ENCODE measurements at places on chromosomes 5 and 9. TPM values are rescaled to one million over a fixed set of nuclear protein-coding genes. Genes with fewer than 3 reads are reported as not detected.

GRCh38 chr5:176181271-176181855, 56.9 kb upstream of the SIMC1 start:
- no peak overlapping the region for H3K27ac ChIP-seq
- no peaks in the 10 kb centered on the region for H3K36me3 ChIP-seq
- DNase-seq, result no peak
- H3K4me3 ChIP-seq, result no peak overlapping the region

DNA sequence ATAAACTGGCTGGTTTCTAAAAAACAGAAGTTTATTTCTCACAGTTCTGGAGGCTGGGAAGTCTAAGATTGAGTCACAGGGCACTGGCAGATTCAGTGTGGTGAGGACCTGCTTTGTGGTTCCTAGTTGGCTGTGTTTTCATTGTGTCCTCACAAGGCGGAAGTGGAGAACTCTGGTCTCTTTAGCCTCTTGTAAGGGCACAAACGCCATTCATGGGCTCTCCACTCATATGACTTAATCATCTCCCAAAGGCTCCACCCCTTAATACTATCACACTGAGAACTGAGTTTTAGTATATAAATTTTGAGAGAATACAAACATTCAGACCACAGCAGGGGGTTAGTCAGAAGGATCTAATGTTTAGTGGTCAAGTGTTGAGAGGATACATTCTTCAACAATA, 208.2 kb downstream of the SEC61B start:
- H3K36me3 ChIP-seq, result no peaks in the 10 kb centered on the region
- peak overlapping the region; percentile 38 for H3K27ac ChIP-seq
- peak; percentile 86 for DNase-seq
- peaks cover 20% of the 10 kb centered on the region for H3K4me1 ChIP-seq
- H3K4me3 ChIP-seq, result no peak overlapping the region

GPX3 gene
- total RNA-seq, result 126 TPM

RGS7BP gene
- total RNA-seq, result 0.51 TPM

- H3K27ac ChIP-seq, result no peak overlapping the region
- H3K27me3 ChIP-seq, result no peaks in the 10 kb centered on the region
- DNase-seq, result peak; percentile 26
- peaks cover 9% of the 10 kb centered on the region for H3K4me1 ChIP-seq
Measured at GRCh38 chr9:36137392-36138004, 965 bp downstream of the GLIPR2 start.

C5orf58 gene
- total RNA-seq, result not detected

PIP5KL1 gene
- total RNA-seq, result 2.5 TPM

PRLR gene
- 0.33 TPM for total RNA-seq

DNA sequence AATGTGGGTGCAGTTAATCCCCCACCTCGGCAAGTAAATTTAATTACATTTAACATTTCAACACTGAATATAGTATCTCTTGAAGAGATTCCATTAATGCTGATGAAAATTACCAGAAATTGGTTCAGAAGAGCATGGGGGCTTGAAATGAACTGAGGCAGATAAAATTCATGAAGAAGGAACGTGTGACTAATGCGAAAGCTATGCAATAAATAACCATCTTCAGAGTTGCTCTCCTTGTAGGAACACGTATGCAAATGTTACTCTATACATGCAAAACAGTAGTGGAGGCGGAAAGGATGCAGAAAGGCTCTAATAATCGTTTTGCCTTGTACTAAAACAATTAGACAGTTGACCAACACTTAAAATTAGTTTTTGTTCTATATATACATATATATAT, 320.2 kb downstream of the CTNND2 start:
- no peak overlapping the region for H3K4me3 ChIP-seq
- DNase-seq, result peak; percentile 74
- H3K36me3 ChIP-seq, result no peaks in the 10 kb centered on the region
- no peaks in the 10 kb centered on the region for H3K27me3 ChIP-seq
- no peaks in the 10 kb centered on the region for H3K4me1 ChIP-seq
- H3K27ac ChIP-seq, result no peak overlapping the region

DNA sequence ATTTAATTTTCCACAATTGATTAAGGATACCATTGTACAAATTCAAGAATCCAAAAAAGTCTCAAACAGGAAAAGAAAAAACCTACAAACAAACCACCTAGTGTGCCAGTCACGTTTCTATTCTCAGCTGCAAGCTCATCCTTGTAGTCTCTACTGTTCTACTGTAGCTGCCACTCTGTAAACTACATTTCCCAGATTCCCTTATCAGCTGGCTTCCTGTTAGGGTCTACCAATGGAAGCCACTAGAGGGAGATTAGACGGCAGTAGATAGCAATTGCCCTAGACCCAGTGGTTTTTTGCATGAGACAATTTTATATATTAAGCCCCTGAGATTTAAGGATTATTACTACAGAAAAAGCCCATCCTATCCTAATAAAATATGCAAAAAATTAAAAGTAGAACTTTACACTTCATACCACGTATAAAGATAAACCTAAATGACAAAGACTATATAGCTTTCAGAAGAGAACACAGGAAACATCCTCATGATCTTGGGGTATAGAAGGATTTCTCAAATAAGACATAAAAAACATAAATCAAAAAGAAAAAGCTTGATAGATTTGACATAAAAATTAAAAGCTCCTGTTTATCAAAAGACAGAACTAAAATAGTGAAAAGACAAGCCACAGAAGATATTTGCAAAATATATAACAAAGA, 37.4 kb downstream of the P4HA2 start:
- DNase-seq, result peak; percentile 70
- H3K36me3 ChIP-seq, result peaks cover 4% of the 10 kb centered on the region
- no peaks in the 10 kb centered on the region for H3K27me3 ChIP-seq
- H3K4me3 ChIP-seq, result no peak overlapping the region

ZNF366 gene
- not detected for total RNA-seq

DNA sequence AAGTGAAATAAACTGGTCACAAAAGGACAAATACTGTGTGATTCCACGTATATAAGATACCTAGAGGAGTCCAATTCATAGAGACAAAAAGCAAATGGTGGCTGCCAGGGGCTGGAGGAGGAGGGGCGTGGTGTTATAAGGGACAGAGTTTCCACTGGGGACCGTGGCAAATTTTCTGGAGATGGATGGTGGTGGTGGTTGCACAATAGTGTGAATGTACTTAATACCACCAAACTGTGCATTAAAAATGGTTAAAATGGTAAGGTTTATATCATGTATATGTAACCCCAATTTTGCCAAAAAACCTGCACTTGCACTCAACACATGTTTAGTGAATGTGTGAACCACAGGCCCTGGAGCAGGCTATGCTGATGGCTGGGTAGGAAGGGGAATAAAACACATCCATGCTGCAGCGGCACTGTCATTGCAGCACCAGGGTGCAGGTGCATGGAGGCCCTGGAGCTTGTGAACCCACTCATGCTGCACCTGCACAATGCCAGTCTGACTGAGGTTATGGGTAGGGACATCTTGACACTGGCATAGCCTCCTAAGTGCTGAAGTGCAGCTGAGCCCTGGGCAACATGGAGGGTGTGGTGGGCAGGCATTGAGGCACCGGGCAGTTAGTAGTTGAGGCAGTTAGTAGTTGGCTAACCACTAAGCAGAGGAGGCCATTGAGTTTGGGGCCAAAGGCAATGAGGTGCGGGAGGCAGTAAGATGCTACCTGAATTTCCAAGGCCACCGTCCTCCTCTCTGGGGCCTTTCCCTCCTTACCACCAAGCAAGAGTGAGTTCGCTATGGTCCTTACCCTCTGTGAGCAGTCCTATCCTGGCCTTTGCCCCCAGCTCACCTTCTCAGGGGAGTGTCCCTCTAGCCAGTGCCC, 3.5 kb upstream of the PHF2 start:
- H3K27me3 ChIP-seq, result no peaks in the 10 kb centered on the region
- peaks cover 7% of the 10 kb centered on the region for H3K4me1 ChIP-seq
- no peak overlapping the region for H3K27ac ChIP-seq
- no peak overlapping the region for H3K4me3 ChIP-seq

GRCh38 chr5:98106116-98107031, 667.1 kb upstream of the RGMB start:
- no peaks in the 10 kb centered on the region for H3K27me3 ChIP-seq
- H3K4me3 ChIP-seq, result no peak overlapping the region
- peaks cover 17% of the 10 kb centered on the region for H3K4me1 ChIP-seq
- H3K36me3 ChIP-seq, result no peaks in the 10 kb centered on the region
- peak; percentile 87 for DNase-seq

- H3K27me3 ChIP-seq, result no peaks in the 10 kb centered on the region
- DNase-seq, result no peak
- peaks cover 20% of the 10 kb centered on the region for H3K36me3 ChIP-seq
- H3K4me3 ChIP-seq, result no peak overlapping the region
Measured at GRCh38 chr5:1510151-1510561, 13.6 kb downstream of the LPCAT1 start.

DNA sequence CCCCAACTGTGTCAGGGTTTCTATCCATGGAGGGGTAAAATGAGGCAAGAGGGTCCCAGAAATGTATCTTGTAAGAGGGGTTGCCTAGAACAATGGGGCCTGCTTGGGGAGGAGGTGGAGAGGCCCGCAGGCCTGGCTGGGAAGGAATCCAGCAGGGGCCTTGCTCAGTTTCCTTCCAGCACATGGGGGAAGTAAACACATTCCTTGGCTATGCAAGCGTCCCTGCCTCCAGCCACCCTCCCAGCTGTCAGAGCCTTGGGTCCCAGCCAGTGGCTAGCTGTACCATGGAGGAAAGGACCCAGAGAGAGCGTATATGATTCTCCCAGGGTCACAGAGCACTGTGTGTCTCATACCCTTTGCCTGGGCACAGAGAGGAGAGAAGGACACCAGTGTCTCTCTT, 71.1 kb upstream of the IL17B start:
- H3K27me3 ChIP-seq, result no peaks in the 10 kb centered on the region
- H3K27ac ChIP-seq, result peak overlapping the region; percentile 69
- H3K36me3 ChIP-seq, result no peaks in the 10 kb centered on the region
- peaks cover 52% of the 10 kb centered on the region for H3K4me1 ChIP-seq
- no peak overlapping the region for H3K4me3 ChIP-seq

GRCh38 chr9:91809581-91810285, 140.3 kb downstream of the ROR2 start:
- H3K27ac ChIP-seq, result no peak overlapping the region
- H3K36me3 ChIP-seq, result no peaks in the 10 kb centered on the region
- no peaks in the 10 kb centered on the region for H3K27me3 ChIP-seq
- no peak overlapping the region for H3K4me3 ChIP-seq

DNA sequence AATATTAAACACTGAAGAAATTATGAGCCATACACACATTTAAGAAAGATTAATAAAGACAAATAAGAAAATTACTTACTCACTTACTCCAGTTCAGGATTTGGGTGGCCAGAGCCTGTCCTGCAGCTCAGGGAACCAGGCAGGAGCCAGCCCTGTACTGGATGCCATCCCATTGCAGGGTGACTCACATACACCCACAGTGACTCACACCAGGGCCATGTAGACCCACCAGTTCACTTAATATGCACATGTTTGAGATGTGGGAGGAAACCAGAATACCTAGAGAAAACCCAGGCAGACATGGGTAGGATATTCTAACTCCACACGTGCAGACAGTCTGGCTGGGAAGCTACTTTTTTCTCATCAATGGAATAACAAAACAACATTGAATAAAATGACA, 49.6 kb upstream of the ADRB2 start:
- no peaks in the 10 kb centered on the region for H3K27me3 ChIP-seq
- H3K27ac ChIP-seq, result no peak overlapping the region

UBE2R2 gene
- total RNA-seq, result 16.7 TPM

- peak; percentile 59 for DNase-seq
- H3K4me1 ChIP-seq, result peaks cover 9% of the 10 kb centered on the region
- no peaks in the 10 kb centered on the region for H3K27me3 ChIP-seq
- H3K36me3 ChIP-seq, result peaks cover 32% of the 10 kb centered on the region
Measured at GRCh38 chr9:92723299-92723625, 41.4 kb downstream of the BICD2 start.

- DNase-seq, result no peak
- H3K4me3 ChIP-seq, result no peak overlapping the region
- H3K36me3 ChIP-seq, result no peaks in the 10 kb centered on the region
- no peaks in the 10 kb centered on the region for H3K27me3 ChIP-seq
- H3K4me1 ChIP-seq, result no peaks in the 10 kb centered on the region
- H3K27ac ChIP-seq, result no peak overlapping the region
Measured at GRCh38 chr5:131239686-131240085, 24.2 kb upstream of the CDC42SE2 start.

GRCh38 chr9:124297915-124298645, 40.3 kb downstream of the NEK6 start:
- DNase-seq, result no peak
- H3K27me3 ChIP-seq, result no peaks in the 10 kb centered on the region
- no peak overlapping the region for H3K27ac ChIP-seq
- H3K4me3 ChIP-seq, result no peak overlapping the region

GRCh38 chr9:101467690-101468089, 32.1 kb upstream of the ALDOB start:
- peaks cover 2% of the 10 kb centered on the region for H3K4me1 ChIP-seq
- no peak for DNase-seq
- H3K4me3 ChIP-seq, result no peak overlapping the region
- no peaks in the 10 kb centered on the region for H3K36me3 ChIP-seq
- H3K27me3 ChIP-seq, result no peaks in the 10 kb centered on the region
- no peak overlapping the region for H3K27ac ChIP-seq

TMEM171 gene
- total RNA-seq, result under 0.01 TPM

- no peaks in the 10 kb centered on the region for H3K4me1 ChIP-seq
- H3K27me3 ChIP-seq, result no peaks in the 10 kb centered on the region
- DNase-seq, result no peak
- H3K4me3 ChIP-seq, result no peak overlapping the region
- H3K27ac ChIP-seq, result no peak overlapping the region
- no peaks in the 10 kb centered on the region for H3K36me3 ChIP-seq
Measured at GRCh38 chr9:7115606-7116005, 357.8 kb downstream of the KDM4C start.

ZNF883 gene
- total RNA-seq, result 6.2 TPM

SLCO6A1 gene
- total RNA-seq, result not detected

DNA sequence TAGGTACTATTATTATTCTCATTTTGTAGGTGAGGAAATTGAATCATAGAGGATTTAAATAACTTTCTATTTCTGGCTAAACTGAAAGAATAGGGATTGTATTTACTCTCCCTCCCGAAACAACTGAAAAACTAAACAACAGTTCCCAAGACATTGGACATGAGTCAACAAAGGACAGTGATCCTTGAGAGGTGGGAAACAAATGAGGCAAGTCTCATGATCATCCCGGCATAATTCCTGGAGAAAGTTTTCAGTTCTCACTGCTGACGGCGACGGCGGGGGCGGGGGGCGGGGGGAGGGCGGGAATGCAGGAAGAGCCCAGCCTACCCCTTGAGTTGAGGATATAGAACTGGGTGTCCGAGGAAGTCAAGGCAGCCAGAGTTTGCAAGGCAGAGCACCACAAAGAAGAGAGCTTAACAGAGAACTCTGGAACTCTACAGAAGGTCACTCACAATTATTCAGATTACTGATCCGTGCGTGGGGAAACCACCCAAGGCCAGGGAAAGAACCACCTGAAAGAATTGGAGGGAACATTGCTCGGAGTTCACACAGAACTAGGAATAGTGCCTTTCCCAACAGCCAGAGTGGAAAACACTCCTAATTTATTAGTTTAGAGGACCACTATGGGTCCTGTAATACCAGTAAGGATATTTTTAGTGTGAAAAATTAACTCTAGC, 27.4 kb upstream of the WHRN start:
- H3K27ac ChIP-seq, result no peak overlapping the region
- peak; percentile 27 for DNase-seq
- no peaks in the 10 kb centered on the region for H3K36me3 ChIP-seq
- no peak overlapping the region for H3K4me3 ChIP-seq
- peaks cover 9% of the 10 kb centered on the region for H3K27me3 ChIP-seq

- no peak overlapping the region for H3K4me3 ChIP-seq
- no peaks in the 10 kb centered on the region for H3K27me3 ChIP-seq
- no peaks in the 10 kb centered on the region for H3K36me3 ChIP-seq
Measured at GRCh38 chr5:32690153-32690552, 21.0 kb upstream of the NPR3 start.

TTLL11 gene
- total RNA-seq, result 4.8 TPM
